ENCODE measurements at places on chromosomes 5 and 9.
A peak's percentile ranks its signal among the peaks of the same experiment; 100 is the strongest.

DNA sequence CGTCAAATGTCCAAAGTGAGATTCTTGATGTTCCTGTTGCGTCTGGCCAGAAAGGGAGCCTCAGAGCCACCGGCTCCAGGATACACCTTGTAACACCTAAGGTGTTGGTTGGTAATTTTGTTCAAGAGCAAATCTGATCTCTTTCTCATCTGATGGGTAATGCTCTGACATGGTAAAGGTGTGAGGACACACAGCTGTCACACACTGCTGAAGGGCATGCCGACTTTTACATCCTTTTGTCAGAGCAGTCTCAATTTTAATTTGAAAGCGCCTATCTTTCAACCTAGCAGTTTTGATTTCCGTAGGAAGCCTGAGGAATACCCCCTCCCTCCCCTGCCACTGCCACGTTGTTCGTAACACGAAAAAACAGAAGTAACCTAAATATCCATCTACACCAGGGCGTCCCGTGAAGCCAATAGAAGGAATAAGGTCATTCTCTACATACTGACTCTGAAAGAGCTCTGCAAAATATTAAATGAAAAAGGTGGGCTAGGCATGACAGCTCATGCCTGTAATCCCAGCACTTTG, 57.4 kb downstream of the TSTD2 start:
- no peak for DNase-seq

DNA sequence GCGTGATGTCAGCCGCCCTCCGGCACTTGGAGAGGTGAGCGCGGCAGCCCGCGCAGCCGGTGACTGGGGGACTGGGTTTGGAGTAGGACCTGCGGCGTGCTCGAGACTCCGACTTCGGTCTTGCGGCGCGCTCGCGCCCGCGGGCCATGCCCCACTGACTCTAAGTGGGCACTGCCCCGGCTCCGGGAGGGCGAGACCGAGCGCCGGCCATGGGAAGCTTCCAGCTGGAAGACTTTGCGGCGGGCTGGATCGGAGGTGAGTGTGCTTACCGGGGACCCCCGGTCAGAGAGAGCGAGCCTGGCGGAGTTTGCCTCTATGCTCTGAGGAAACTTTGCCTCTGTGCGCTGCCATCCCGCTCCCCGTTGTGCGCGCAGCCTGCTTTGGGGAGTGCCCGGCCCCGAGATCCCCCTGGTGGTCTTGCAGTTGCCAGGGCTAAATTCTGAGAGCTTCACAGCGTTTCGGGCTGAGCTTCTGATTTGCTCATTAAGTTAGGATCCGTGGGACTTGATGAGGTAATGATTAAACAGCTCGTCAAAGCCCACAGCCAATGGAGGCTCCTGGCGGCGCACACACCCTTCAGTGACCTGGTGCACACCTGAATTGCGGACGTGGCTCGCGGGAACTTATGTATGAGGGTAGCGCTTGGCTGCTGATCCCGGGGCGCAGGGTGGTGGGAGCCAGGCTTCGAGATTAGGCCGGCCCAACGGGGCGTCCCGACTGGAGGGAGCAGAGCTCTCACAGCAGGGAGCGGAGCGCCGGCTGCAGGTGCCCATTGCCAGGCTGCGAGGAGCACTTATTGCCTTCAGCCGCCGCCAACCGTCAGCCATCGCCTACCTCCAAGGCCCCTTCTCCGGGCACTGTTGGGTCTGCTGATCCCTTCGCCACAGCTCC, at the start of gene SLC25A48:
TSS of gene SLC25A48 (plus strand) at position 25 of the 891 bp plus-strand sequence. CDS start at position 210, 185 bp downstream.
- DNase-seq, result peak; percentile 41

DNA sequence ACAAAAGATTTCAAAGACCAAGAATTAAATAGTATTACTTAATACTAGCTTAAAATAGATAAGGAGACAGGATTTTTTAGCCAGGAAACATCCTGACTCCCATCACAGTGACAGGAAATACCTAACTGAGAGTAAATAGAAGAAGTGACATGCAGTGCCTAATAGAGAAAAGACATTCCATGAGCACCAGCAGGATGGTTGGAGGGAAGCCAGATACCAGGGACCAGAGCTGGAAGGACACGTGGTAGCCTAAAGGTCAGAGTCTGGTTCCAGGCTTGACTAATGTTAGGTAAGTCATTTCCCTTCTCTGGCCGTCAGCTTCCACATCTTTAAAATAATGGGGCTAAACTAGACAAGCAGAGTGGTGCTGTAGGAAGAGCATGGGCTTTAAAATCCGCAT, 41.6 kb downstream of the CDK5RAP2 start:
- no peak for DNase-seq

DNA sequence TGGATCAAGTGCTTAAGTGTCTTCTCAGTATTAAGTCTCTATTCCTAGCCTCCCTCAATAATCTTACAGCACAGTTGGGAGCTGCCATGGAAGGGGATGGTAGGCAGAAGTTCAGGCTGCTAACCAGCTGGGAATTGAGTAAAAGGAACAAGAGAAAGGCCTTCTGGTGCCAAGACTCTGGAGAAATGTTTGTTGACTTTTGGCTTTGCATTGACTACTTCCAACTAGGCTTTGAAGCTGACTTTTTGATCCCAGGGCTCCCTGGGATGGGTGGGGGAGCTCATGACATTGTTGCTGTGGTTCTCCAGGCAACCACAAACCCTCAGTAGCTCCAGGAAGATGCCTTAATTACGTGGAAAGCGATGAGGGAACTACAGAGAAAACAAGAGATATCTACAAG, 85.2 kb upstream of the HTR4 start:
- DNase-seq, result no peak

GRCh38 chr9:14298601-14299022, 15.3 kb downstream of the NFIB start:
- no peak for DNase-seq

All from left ventricle myocardium inferior (tissue), 1 donor.